Activated T-cell treated with anti-CD3 and anti-CD28 coated beads, Interleukin-2, amount 50 U/mL, for 72 hours (primary cell): ENCODE measurements at places on chromosomes 16 and 17.

DNA sequence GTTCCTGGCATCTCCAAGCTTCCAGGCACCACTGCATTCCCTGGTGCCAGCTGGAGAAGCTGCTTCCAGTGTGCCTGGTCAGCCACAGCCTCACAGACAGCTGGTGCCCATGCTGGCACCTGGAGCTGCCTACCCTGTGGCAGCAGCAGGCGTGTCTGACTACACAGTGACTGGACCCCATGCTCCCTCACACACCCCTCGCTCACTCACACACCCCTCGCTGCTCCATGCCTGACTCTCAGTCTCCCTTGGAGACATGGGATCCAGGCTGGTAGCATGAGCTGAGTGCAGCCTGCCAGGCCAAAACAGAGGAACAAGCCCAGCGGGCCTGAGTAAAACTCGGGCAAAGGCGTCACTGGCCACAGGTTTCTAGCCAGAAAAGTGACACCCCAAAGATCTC lies 59.1 kb upstream of the SMIM36 start:
- no peak for DNase-seq

DNA sequence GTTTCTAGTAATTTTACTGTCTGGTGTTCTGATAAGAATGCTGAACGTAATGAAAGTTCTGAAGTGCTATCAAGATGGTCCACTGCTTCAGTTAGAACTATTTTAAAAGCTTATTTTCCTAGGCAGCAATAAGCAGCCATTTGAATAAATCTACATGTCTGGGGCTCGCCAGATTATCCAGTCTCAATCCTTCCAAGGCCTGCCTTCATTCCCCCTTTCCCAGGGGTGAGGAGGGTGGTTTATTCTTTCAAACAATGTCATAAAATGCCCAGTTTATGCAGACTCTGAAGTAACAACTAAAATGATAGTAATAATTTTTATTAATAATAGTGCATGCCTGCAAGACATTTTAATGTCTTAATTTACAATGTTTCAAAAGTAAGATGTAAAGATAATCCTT lies 2.4 kb downstream of the CDH11 start:
- DNase-seq: no peak

DNA sequence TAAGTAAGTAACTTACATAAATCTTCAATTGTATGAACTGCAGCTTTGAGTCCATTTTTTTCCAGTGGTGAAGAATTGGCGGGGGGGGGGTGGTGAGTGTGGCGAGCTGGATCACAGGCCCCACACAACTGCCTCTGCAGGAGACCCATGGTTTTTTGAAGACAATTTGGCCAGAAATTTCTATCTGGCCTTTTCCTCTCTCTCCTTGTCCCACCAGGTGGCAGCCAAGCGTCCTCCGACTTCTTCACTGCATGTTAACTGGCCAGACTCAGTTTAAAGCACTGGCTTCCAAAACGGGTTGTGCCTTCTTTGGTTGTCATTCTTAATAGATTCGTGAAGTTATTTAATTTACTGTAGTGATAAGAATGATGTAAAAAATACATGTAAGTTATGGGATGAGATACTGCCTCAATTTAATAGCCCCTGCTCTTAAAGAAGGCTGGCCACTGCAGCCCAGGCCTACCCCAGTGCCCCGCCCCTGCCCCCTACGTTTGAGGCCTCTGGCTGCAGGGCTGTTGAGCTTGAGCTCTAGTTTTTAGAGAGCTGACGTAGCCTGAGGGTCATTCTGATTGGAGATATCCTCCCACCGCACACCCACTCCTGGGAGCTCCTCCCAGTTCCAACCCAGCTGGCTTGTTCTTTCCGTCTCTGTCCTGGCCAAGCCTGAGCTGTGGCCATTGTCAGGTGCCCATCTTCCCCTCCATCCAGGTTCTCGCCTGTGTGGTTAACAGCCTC lies 36.4 kb downstream of the AKAP1 start:
- DNase-seq: peak; percentile 11

- no peak for DNase-seq
Measured at GRCh38 chr16:47627085-47627639, 166.0 kb downstream of the PHKB start.

GRCh38 chr17:50168319-50168718 lies 2.5 kb downstream of the SGCA start:
- DNase-seq: no peak

DNA sequence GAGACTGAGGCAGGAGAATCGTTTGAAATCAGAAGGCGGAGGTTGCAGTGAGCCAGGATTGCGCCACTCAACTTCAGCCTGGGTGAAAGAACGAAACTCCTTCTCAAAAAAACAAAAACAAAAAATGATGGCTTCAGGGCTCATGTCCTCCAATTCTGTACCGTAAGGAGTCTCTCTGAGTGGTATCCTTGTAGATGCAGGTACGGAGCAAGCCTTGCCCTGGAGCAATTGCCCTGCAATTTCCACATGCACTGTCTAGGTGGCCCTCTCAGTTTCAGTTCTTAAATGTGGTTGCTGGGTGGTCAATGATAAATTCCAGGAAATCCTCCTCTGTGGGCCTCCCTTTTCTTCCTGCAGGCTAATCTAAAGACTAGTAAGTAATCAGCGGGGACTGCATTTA lies 10.6 kb downstream of the TMEM238L start:
- no peak for DNase-seq

DNA sequence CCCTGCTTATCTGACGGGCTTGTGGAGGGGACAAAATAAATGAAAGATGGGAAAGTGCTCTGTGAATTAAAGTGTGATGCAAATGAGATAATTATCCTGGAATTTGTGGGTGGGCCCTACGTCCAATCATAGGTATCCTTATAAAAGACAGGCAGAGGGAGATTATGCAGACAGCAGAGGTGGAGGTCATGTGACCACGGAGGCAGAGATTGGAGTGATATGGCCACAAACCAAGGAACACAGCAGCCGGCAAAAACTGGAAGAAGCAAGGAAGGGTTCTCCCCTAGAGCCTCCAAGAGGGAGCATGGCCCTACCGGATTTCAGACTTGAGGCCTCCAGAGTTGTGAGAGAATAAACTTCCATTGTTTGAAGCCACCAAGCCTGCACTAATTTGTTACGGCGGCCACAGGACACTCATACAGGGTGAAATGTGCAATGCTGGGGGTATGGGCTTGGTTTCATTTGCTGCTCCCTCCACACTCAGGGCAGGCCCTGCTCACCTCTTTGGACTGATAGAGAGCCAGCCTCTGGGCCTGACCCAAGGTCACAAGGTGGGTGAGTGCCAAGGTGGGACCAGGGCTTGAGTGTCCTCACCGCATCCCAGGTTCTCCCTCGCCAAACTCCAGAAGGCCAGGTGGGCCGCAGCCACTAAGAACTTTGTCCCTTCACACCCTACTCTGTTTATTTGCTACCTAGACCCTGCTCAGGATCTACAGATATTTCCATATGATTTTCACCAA lies 149.6 kb upstream of the TNRC6C start:
- DNase-seq: no peak

DNA sequence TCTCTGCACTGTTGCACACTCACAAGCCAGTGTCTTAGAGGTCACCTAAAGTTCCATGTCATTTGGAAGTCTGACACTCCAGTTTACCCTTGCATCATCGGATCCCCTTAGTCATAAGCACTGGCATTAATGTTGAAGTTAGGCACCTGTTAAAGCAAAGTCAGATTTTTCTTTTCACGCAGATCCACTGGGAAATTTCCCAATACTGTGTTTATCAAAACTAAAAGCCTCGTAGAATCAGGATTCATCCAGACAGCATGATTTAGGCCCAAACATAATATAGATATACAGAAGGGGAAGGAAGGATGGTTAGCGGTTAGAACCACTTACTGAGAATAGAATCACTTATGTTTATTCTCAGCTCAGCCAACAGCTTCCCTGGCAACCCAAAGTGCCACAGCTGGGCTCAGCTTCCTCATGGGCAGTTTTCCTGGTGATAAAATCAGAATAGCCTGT lies 30.1 kb upstream of the HAPSTR1 start:
- DNase-seq: no peak

- DNase-seq: no peak
Measured at GRCh38 chr16:61105544-61105943, 930.7 kb downstream of the CDH8 start.

- peak; percentile 82 for DNase-seq
Measured at GRCh38 chr17:63946440-63947363, 14.6 kb upstream of the CD79B start.

GRCh38 chr17:57357830-57358430 lies 101.6 kb downstream of the MSI2 start:
- peak; percentile 12 for DNase-seq

DNA sequence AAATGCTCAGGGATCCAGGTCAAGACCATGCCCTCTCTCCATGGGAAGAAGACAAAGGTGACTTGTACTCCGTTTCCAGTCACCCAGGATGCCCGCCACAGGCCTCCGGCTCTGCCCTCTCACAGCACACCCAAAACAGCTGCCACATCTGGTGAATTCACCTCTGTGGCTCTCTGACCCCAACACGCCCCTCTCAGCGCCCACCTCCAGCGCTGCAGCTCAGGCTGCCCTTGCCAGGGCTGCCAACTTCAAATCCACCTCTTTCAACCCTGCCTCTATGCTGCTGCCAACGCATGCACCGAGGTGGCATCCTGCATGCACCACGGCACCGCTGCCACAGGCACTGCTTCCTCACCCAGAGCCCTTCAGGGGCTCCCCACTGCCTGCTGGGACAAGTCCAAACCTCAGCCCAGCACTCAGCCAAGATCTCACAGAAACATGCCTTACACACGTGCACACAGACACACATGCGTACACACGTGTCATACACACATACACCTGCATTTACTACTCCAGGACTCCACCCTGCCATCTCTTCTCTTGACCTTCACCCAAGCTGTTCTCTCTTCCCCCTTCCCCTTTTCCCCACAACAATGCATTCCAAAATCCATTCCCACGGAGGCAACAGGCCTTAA lies 7.5 kb downstream of the HID1 start:
- no peak for DNase-seq

GRCh38 chr16:82386761-82387160 lies 216.7 kb upstream of the MPHOSPH6 start:
- DNase-seq: no peak

- DNase-seq: no peak
Measured at GRCh38 chr17:31595076-31595475, 203.6 kb downstream of the RAB11FIP4 start.

DNA sequence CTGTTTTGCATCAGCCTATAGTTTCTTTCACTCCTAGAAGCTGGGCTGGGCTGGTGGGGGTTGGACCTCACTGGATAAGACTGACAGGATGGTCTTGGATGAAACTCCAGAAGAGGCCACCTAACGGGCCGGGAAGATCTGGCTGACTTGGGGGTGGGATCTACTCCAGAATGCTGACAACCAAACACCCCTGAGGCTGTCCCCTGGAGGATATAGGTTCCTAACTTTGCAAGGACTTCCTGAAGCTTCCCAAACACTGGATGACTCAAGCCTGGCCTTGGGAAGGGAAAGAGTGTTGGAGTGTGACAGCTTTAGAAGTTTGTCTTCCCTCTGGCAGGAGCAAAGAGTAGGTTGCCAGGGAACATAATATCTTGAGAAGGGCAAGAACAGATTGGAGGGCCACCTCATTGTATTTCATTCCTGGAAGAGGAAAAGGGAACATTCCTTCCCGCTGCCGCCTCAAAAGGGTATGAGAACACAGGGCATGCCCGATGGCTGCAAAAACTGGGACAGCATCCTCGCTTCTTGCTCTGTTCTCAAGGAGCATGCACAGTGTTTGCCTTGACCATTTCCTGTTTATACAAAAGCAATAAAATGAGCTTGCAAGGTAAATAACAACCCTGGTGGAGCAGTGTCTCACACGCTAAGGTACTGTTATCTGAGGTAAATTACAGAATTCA lies 6.8 kb upstream of the CYB5B start:
- no peak for DNase-seq

DNA sequence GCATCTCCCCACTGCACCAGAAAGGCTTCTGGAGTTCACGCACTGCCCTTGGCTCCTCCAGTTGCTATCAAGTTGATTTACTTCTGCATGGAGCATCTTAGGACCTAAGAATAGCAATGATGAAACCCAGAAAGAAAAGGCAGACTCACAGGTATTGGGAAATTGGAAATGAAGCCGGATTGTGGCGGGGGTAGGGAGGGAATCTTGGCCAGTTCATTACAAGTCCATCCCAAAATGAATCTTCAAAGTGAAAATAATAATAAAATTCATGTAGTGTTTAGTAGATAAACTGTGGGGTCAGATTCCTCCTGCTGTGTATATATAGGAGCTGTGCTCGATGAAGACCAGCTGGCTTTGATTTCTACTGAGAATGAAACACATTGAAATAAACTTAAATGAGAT lies 33.7 kb downstream of the TEKT3 start:
- no peak for DNase-seq
